ENCODE measurements at places on chromosomes 2 and 18.

DNA sequence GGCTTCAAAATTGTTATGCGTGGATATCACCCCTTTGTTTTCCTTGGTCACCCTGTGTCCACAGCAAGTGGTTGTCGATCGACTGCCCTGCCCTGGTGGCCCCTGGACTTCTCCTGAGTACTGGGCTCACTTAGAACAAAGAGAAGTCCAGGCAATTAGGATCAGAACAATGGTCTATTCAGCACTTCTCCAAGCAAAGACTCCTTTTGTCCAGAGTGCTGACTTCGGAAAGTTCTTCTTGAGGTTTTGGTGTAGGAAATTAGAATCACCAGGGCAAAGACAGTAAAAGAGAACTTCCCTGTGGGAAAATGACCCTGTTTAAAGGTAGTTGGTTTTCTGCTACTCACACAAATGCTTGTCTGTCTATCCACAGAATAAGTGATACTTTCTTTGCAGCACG is 173.9 kb downstream of the FHOD3 start:
- no peak for DNase-seq

GRCh38 chr2:5076599-5076998 is 615.6 kb upstream of the SOX11 start:
- DNase-seq, result no peak

GRCh38 chr2:240508832-240509545 is 48.8 kb downstream of the ANKMY1 start:
- DNase-seq, result no peak

GRCh38 chr2:11007331-11008264 is 95.9 kb downstream of the KCNF1 start:
- no peak for DNase-seq

GRCh38 chr2:33136566-33136965 is 189.8 kb downstream of the LTBP1 start:
- no peak for DNase-seq

DNA sequence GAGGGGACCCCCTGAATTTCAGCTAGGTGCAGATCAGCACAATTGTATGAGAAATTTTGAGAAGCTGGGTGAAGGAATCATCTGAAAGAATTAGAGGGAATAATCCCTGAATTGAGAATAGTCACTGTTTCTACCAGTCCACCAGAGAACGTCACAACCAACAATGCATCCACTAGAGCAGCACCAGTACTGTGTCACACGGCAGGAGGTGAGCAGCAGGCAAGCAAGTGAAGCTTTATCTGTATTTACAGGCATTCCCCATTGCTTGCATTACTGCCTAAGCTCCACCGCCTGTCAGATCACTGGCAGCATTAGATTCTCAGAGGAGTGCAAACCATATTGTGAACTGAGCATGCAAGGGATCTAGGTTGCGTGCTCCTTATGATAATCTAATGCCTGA is 40.7 kb downstream of the GDF7 start:
- DNase-seq, result no peak

GRCh38 chr2:52445686-52446085 is 1321.9 kb upstream of the CHAC2 start:
- no peak for DNase-seq

DNA sequence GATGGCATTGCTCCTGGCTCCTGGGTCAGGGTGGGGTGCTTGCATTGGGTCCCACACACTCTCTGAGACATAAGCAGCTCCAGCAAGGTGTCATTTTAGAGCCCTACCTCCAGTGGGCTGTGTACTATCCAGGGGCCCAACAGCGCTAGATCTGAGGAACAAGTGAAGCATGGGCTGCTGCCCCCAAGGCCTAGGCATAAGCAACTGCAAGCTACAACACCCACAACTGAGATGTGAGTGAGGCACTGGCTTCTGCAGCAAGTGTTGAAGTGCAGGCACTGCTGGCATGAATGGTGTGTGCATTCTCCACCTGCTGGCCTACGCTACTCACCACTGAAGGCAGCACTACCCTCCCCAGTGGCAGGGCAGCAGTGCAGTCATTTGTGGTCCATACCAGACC is 81.0 kb upstream of the STK39 start:
- no peak for DNase-seq

All from foreskin fibroblast (primary cell).